H1 (cell line): ENCODE measurements at places on chromosomes 1 and 21. TPM values are rescaled to one million over a fixed set of nuclear protein-coding genes. Genes with fewer than 3 reads are reported as not detected.

- H3K4me3 ChIP-seq: peak within 1 kb of the TSS; percentile 36
- no peaks in the 10 kb centered on the region for H3K4me1 ChIP-seq
- H3K36me3 ChIP-seq: no peaks in the 10 kb centered on the region
- H3K27ac ChIP-seq: no peak within 1 kb of the TSS
- peaks cover 19% of the 10 kb centered on the region for H3K27me3 ChIP-seq
- DNase-seq: no peak
Observed at GRCh38 chr1:1206376-1206965, at the start of gene TNFRSF18. Gene TNFRSF18 (minus strand): TSS chr1:1206592. CDS start chr1:1206571, 21 bp downstream.

GRCh38 chr1:170755795-170756194, 91.9 kb downstream of the PRRX1 start:
- H3K36me3 ChIP-seq: no peaks in the 10 kb centered on the region
- H3K4me1 ChIP-seq: no peaks in the 10 kb centered on the region
- DNase-seq: no peak
- no peak overlapping the region for H3K4me3 ChIP-seq
- H3K27me3 ChIP-seq: no peaks in the 10 kb centered on the region

GRCh38 chr1:174922121-174922520, 77.6 kb upstream of the CACYBP start:
- H3K27me3 ChIP-seq: no peaks in the 10 kb centered on the region
- no peak for DNase-seq
- no peak overlapping the region for H3K4me3 ChIP-seq
- H3K4me1 ChIP-seq: no peaks in the 10 kb centered on the region

GRCh38 chr1:67130673-67131072, 4.1 kb downstream of the C1orf141 start:
- H3K4me3 ChIP-seq: no peak overlapping the region
- H3K27ac ChIP-seq: no peak overlapping the region
- H3K36me3 ChIP-seq: no peaks in the 10 kb centered on the region
- H3K27me3 ChIP-seq: no peaks in the 10 kb centered on the region
- H3K4me1 ChIP-seq: no peaks in the 10 kb centered on the region

DNA sequence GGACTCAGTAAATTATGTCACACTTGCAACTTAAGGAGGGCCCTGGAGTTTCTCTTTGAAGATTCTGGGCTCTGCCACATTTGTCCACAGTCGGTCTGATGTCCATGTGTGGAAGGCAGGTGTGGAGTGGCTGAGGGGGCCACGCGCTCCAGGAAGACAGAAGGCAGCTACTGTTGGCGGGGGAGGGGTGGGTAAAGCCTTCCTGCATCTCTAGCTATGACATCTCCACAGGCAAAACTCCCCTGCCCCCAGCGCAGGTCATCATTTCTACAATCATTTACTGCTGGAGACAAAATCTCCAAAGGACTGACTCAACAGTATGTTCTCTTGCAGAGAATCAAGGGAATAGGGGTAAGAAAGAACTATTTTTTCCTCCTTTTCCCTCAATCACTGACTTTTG, 11.4 kb upstream of the TSPEAR start:
- H3K27ac ChIP-seq: no peak overlapping the region
- peaks cover 5% of the 10 kb centered on the region for H3K4me1 ChIP-seq
- H3K27me3 ChIP-seq: peaks cover 11% of the 10 kb centered on the region
- DNase-seq: no peak
- no peaks in the 10 kb centered on the region for H3K36me3 ChIP-seq
- no peak overlapping the region for H3K4me3 ChIP-seq

DNA sequence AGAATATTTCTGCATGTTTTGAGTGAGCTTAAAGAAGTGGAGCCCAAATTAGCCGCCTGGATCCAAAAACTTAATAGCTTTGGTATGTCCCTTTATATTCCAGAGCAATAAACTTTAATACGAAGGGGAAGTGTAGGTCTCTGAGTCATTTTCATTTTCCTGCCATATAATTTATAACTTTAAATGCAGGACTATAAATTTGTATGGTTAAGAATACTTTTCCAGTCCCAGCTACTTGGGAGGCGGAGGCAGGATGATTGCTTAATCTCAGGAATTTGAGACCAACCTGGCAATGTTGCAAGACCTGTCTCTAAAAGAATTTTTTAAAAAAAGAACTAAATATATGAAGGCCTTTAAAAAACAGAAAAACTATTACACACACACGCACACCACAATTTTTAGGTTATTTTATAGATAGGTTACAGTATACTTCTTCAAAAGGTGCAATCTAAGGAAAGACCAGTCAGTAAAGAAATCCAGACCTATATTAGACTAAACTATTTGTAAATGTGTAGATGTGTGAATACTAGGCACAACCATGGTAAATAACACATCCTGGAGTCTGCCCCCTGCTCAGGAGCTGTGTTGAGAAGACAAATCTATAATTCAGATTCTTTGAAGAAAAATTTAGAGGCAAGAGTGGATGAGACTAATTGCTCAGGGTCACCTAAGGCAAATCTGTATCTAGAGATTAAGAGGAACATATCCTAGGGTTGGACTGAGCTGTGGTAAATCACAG, 80.3 kb downstream of the TTC3 start:
- H3K27me3 ChIP-seq: no peaks in the 10 kb centered on the region
- no peak overlapping the region for H3K27ac ChIP-seq
- peaks cover 3% of the 10 kb centered on the region; the same call in 1 of the 2 replicates for H3K36me3 ChIP-seq
- H3K4me1 ChIP-seq: no peaks in the 10 kb centered on the region

Gene OR14K1
- not detected in 2 replicates for total RNA-seq

Gene PEX14
- 19.8 and 25.5 TPM in 2 replicates for total RNA-seq

DNA sequence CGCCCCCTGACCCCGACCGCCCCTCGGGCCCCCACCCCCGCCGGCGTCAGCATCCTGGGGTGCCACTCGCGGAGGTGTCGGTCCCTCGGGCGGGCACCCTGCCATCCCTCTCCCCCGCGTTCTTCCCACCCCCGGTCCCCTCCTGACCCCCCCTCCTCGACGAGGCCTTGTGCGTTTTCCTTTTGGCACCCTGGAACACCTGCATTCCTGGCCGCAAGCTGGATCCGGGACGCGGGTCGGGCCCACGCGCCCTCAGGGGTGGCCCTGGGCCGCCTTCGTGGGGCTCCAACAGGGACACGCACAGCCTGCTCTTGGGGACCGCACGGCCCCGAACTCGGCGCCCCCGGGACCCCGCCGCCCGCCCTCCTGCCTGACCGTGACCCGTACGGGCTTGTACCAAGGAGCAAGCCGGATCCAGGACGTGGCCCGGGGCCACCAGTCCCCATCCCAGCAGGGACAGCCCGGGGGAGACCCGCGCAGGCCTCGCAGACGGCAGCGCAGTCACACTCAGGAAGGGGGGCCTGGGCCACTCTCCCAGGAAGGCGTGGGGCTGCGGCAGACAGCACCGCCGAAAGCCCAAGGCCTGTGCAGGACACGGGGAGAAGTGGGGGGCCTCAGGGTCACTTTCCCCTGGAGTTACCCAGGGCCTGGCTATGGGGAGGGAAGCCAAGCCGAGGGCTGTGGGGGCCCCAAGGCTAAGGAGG, 579 bp upstream of the SLC19A1 start:
- peaks cover 2% of the 10 kb centered on the region; the same call in 1 of the 2 replicates for H3K36me3 ChIP-seq
- peaks cover 10% of the 10 kb centered on the region; the same call in 1 of the 2 replicates for H3K4me1 ChIP-seq
- peak overlapping the region; percentile 54 for H3K4me3 ChIP-seq
- peak; percentile 69 for DNase-seq
- no peak overlapping the region for H3K27ac ChIP-seq

- H3K27me3 ChIP-seq: no peaks in the 10 kb centered on the region
- H3K27ac ChIP-seq: no peak overlapping the region
- no peaks in the 10 kb centered on the region for H3K4me1 ChIP-seq
Observed at GRCh38 chr1:47295579-47295978, 18.4 kb downstream of the STIL start.

Gene RGS4
- 0.46 and 0.74 TPM in 2 replicates for total RNA-seq

DNA sequence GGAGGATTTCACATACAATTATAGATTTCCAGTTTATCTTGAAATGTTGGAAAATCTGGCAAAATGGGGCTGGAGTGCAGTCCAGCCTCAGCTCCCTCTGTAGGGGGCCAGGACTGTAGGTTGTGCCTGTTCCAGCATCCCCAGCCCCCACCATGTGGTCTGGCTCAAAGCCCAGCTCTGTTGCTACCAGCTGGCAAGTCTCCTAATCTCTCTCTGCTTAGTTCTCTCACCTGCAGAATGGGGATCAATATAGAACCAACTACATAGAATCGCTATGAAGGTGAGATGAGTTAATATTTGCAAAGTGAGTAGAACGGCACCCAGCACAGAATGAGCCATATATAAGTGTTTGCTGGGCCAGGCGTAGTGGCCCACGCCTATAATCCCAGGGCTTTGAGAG, 50.0 kb upstream of the TARDBP start:
- no peak overlapping the region for H3K27ac ChIP-seq
- H3K36me3 ChIP-seq: no peaks in the 10 kb centered on the region
- peaks cover 8% of the 10 kb centered on the region for H3K4me1 ChIP-seq
- no peak overlapping the region for H3K4me3 ChIP-seq

GRCh38 chr1:16266411-16267118, 29.6 kb upstream of the CPLANE2 start:
- DNase-seq: no peak
- no peaks in the 10 kb centered on the region for H3K4me1 ChIP-seq
- H3K36me3 ChIP-seq: no peaks in the 10 kb centered on the region
- H3K27ac ChIP-seq: no peak overlapping the region

Gene PSRC1
- 67.3 and 69.6 TPM in 2 replicates for total RNA-seq

Gene PDC
- total RNA-seq: not detected in 2 replicates

Gene SEMA4A
- total RNA-seq: 5.9 and 7.3 TPM in 2 replicates

Gene CLCA1
- total RNA-seq: not detected in 2 replicates

Gene PGBD5
- 18.4 and 21.2 TPM in 2 replicates for total RNA-seq

DNA sequence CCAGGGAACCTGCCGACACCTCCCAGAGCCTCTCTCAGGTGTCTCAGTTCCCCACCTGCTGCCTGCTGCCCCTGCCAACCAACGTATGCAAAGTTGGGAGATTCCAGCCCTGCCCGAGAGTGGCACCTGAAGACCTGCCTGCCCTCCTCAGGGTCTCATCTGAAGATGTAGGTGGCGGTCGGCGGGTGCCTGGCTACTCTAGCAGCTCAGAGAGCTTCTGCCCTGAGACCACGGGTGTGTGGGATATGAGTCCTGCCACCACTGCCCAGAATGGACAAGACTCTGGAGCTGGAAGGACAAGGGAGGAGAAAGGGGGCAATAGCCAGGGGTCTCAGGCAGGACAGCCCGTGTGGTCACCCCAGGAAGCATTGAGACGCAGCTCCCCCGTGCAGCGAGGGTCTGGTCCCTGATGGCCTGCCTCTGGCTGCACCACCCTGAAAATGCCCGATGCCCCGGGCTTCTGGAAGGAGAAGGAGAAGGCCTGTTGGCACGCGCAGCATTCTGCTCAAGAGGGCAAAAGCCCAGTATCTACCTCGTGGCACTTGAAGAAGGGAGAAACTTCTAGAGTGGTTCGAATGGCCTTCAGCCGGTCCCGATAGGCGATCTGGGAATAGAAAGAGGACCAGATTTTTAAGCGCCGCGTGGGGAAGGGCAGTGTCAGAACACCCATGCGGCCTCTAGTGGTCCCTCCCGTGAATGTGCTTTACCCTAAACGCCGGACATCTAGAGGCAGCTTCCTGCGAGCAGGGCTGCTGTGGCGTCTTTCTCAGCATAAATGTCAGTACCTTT, 88.8 kb downstream of the STUM start:
- H3K27me3 ChIP-seq: no peaks in the 10 kb centered on the region
- no peaks in the 10 kb centered on the region for H3K4me1 ChIP-seq
- no peak overlapping the region for H3K4me3 ChIP-seq
- H3K27ac ChIP-seq: no peak overlapping the region
- DNase-seq: no peak

Gene KANK4
- total RNA-seq: 0.22 and 0.23 TPM in 2 replicates

DNA sequence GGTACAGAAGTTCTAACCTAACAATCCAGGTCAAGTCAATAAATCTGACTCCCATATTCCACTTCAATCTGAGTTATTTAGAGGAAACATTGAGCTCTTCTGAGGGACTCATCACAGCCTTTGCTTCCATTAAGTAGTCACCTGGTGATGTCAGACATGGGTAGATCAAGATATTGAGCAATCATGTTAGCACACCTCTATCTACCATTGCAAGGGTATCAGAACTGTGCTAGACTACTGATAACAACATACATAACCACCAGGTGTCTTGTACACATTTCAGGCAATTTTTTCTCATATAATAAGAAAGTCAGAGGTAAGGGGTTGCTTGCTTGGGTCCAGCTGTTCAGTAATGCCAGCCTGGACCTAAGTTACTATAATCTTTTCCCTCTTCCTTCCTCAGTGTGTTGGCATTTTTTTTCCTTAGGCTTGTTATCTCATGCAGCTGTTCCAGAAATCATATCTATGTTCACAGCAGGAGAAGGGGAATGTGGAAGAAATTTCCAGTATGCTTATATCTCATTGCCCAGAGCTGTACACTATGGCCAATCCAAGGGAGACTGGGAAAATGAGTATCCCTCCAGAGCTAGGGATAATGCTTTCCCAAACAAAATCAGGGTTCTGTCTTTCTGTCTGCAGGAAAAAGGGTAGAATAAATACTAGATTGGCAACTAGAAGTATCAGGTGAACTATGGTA, 52.3 kb downstream of the GRIK1 start:
- no peaks in the 10 kb centered on the region for H3K27me3 ChIP-seq
- no peak overlapping the region for H3K4me3 ChIP-seq
- no peaks in the 10 kb centered on the region for H3K36me3 ChIP-seq
- H3K27ac ChIP-seq: no peak overlapping the region

- no peak for DNase-seq
- H3K36me3 ChIP-seq: no peaks in the 10 kb centered on the region
- H3K4me1 ChIP-seq: no peaks in the 10 kb centered on the region
Observed at GRCh38 chr1:176843352-176844297, 320.9 kb downstream of the ASTN1 start.

Gene LPGAT1
- total RNA-seq: 13.5 and 14.6 TPM in 2 replicates

Gene GSTM1
- 16.5 and 16.7 TPM in 2 replicates for total RNA-seq

Gene LCE1C
- total RNA-seq: not detected in 2 replicates

DNA sequence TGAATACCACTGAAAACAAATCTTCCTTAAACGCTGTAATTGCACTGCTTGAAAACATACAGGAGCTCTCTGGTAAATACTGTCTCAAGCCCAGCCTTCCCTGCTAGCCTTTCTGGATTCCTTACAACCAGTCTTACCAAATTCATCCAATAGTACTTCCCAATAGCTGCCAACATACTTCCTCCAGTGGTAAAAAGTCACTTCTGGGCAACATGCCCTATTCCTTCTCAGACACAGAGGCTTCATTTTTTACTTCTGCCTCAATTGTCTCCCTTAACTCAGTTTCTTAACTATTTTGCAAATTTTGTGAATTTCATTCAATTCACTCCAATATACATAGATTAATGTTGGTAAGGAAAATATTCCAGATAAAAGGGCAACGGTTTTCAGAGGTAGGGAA, 166.3 kb downstream of the TBX15 start:
- no peak for DNase-seq
- no peaks in the 10 kb centered on the region for H3K36me3 ChIP-seq
- H3K4me3 ChIP-seq: no peak overlapping the region
- H3K4me1 ChIP-seq: no peaks in the 10 kb centered on the region
